ENCODE measurements at places on chromosomes 7 and 10.

DNA sequence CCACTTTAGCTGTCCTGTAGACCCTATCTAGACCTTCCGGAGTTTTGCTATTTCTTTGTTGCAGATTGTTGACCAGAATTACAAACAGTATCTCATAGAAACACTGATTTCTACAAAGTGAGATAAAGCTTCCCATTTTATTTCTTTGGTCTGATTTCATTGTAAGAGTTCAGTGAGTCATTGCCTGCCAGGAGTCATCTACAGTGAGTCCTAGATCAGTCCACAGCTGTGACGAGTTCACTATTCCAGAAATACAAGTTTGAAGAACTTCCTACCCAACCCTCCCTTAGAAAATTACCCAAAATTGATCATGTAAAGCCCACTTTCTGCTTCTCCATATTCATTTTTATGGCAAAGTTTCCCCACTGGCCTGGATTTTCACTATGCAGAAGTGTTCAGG is 905.5 kb downstream of the CNTNAP2 start:
- DNase-seq, result no peak

DNA sequence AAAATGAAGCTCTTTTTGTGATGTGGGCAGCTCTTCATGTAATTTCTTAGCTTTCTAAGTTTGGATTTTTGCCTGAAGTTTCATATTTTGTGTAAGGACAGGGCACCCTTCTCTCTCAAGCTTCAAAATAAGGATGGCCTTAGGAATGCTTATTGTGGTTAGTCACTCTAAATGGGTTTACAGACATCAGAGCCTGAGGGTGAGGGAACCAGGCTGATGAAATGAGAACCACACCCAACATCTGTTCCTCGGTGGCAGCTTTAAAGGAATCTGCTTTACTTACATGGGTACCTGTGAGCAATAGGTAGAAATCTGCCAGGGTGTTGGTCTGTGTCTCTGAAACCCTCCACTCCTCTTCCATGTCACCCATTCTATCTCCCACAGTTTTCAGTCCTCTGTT is 174.3 kb downstream of the EMX2 start:
- no peak for DNase-seq

DNA sequence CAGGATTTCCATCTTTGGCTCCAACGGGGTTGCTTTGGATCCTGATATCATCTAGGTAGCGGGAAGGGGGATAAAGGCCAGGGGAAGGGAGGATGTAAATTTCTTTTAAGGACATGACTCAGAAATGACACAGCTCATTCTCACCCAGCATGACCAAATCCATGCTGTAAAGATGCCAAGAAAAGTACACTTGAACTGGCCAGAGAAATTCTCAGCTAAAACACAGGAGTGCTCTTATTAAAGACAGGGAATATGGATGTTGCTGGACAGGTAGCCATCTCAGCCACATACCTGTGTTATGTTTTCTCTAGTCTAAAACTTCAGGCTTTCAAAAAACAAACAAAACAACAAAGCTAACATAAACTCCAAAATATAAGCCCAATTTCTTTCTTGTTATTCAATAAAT is 68.3 kb downstream of the NAMPT start:
- no peak for DNase-seq

GRCh38 chr7:28091190-28091589 is 89.4 kb downstream of the JAZF1 start:
- DNase-seq, result no peak

DNA sequence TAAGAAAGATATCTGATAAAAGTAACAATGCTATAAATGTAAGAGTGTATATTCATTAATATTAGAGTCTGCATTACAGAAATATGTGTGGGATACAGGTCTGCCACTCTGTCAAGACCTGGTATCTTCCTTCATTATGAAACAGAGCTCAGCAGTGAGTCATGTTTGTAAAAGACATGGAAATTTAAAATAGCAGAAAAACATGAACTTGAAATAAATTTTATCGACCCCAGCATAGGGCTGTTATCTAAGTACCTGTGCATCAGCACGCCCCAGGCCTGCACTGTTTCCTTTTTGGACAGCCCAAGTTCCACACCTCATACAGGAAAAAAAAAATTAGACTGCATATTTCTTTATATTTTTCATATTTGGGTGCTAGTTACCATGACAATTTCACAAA is 58.0 kb upstream of the ZPBP start:
- no peak for DNase-seq

DNA sequence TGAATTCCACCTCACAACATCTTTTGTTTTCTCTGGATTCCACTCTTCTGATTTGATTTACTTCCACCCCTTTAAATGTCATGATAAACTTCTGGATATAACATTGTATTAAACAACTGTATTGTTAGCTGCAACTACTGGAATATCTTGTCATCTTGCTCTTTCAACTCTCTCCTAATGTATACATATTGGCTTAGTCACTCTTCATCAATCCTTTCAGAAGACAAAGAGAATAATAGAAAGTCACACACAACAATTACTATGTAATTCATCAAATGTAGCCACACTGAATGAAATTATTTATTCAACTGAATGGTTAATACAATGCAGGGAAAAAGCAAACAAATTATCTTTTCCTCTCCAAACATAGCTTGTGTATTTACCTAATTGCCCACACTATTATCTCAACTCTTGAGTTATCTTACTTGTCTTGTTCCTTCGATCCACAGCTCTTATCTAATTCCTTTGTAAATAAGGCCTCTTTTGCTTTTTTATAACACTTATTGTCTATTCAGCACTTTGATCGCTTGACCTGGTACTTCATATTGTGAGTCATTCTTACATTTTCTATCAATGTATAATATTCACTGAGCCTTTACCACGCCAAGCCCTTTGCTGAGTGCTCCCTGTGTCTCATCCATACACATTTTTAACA is 16.7 kb downstream of the SEMA3A start:
- no peak for DNase-seq

GRCh38 chr10:95653895-95654294 is 2.6 kb downstream of the ALDH18A1 start:
- no peak for DNase-seq

DNA sequence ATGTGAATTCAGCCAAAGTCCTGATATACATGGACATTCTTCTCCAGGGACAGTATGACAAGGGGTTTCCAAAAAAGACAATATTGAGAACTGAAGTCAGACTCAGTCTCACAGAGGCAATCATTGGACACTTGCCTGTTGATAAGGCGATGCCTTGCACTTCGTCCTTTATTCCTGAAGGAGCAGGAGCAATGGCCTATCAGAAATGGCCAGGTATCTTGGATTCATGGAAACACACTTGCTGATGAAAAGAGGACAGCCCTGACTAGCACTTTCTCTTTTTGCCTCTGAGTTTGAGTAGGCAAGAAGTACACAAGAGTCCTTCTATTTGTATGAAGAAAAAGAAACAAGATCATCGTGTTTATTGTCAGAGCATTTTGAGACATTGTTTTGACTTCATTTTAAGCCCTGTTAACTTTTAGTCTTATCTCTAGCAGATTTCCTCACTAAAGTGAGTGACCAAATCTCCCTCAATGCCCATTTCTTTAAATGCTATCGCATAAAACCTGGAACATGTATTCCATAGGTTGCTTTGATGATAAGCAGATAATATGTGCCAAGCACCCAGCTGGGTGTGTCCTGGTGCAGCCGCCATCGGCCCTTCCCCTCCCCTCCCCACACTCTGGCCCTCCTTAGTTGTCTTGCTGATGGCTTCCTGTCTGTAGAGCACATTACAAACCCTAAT is 26.6 kb downstream of the ST8SIA6 start:
- DNase-seq, result no peak

- DNase-seq, result no peak
These were observed 48.1 kb upstream of the SEPTIN7 start for GRCh38 chr7:35752742-35753141.

- DNase-seq, result no peak
These were observed 58.2 kb upstream of the NUPR2 start for GRCh38 chr7:56174346-56174874.

DNA sequence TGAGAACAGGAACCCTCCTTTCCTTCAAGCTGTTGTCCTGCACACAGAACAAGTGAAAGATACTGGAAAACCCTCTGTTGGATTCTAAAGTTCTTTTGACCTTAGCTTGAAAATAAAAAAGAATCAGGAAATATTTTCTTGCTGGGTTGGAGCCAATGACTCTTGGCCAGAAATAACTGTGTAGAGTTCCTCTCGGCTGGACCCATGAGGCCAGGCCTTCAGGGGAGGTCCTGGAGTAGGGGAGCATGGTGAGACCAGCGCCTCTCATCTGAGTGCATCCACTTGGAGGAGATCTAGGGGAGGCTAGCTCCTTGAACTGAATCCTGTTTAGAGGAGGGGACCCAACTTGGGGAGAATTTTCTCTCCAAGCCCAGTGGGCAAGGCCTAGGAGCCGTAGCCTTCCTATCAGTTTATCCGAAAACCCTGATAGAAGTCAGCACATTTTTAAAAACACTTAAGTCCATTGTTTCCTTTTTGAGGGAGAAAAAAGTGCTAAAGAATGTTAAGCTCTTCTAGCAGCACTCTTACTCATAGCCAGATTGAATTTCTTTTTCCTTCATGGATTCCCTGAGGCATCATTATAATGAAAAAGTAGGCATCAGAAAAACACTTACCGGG is 635.7 kb upstream of the ANKRD30A start:
- DNase-seq, result no peak

Measured in KG1 (cell line).